NCI-H1417 (cell line): ENCODE measurements at places on chromosomes 7 and 10.

DNA sequence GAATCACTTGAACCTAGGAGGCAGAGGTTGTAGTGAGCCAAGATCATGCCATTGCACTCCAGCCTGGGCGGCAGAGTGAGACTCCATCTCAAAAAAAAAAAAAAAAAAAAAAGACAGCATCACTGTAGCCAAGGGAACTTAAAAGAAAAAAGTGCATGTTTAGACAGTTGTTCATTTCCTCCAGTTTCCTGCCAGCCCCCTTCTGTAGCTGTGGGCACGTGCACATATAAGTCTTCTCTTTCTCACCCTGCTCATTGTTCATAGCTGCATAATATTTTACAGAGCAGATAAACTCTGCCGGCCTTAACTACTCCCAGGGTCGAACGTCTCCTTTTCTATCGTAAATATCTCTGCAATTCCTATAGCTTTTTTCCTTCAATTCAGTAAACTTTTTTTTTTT, 132.6 kb downstream of the LHPP start:
- DNase-seq, result no peak

DNA sequence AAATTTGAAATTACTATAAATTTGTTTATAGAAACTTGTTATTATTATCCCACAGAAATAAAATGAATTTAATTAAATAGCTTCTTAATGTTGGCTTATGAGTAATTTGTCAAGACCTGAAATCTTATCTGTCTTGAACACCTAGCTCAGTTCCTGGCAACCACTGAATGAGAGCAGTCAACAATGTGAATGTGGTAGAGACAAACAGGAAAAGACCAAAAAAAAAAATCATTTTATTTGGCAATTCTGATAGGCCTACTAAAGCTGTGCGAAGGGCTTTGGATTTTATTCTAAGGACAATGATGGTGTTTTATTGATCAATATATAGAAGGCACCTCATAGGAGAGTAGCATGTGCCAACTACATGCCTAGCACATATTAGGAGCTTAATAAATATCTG, 127.8 kb upstream of the RSU1 start:
- DNase-seq, result no peak

GRCh38 chr10:101228966-101229265, 347 bp downstream of the LBX1 start:
- DNase-seq, result no peak

- peak; percentile 59 for DNase-seq
Measured at GRCh38 chr7:130008941-130009847, 42.0 kb downstream of the ZC3HC1 start.

- DNase-seq, result no peak
Measured at GRCh38 chr10:121357401-121357800, 240.8 kb downstream of the FGFR2 start.

GRCh38 chr10:16919121-16919982, 102.1 kb upstream of the RSU1 start:
- no peak for DNase-seq

DNA sequence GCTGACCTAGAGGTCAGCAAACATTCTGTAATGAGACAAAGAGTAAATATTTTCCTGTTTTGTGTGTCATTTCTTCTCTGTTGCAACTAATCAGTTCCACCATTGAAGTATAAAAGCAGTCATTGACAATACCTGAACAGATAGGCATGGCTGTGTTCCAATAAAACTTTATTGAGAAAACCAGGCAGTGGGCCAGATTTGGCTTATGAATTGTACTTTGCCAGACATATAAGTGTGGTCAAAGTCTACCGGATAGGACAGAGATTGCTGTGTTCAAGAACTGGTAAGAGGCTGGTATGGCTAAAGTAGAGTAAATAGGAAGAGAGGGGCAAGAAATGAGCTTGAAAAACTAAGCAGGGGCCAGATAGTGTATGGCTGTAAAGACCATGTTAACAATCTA, 38.3 kb upstream of the TAC1 start:
- DNase-seq, result no peak

- no peak for DNase-seq
Measured at GRCh38 chr7:644381-645305, 81.9 kb upstream of the DNAAF5 start.

DNA sequence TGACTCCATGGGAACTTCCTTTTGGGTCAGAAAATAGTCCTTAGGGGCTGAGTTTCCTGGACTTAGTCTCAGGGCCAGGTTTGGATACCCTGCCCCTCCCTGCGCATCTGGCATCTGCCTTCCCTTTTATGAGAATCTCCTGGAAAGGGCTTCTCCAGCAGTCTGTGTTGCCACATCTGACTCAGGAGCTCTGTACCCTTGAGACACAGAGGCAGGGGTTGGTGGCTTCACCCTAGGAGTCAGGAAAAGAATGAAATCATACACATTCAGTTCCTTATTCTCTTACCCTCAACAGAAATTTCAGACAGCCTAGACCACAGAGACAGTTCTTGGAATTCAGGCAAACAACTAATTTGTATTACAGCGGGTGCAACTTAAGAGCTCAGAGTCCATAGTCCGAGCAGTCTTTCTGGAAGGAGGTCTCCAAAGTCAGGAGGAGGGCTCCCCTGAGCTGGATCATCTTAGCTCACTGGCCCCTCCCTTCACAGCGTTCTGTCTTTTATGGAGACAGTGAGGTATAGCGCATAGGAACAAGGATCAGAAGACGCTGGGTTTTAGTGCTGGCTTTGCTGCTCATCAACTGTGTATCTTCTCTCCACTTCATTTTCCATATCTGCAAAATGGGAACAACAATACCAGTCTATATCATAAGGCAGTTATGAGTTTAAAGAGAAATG, 3.0 kb upstream of the PLAU start:
- DNase-seq, result no peak
